Gastroesophageal sphincter (tissue), 4 donors: ENCODE measurements at places on chromosomes 1 and 21. TPM values are rescaled to one million over a fixed set of nuclear protein-coding genes. Genes with fewer than 3 reads are reported as not detected.

Gene GIPC2
- total RNA-seq: 9.0 TPM

Gene RNU1-2
- under 0.01 TPM for total RNA-seq

Gene PTAFR
- total RNA-seq: 3.3 TPM

Gene APCS
- not detected for total RNA-seq

Gene C1orf115
- 28.0 TPM for total RNA-seq

Gene HRNR
- total RNA-seq: not detected

Gene AKNAD1
- total RNA-seq: 0.27 TPM
